AML-193 (cell line): ENCODE measurements at places on chromosomes 5 and 9.

DNA sequence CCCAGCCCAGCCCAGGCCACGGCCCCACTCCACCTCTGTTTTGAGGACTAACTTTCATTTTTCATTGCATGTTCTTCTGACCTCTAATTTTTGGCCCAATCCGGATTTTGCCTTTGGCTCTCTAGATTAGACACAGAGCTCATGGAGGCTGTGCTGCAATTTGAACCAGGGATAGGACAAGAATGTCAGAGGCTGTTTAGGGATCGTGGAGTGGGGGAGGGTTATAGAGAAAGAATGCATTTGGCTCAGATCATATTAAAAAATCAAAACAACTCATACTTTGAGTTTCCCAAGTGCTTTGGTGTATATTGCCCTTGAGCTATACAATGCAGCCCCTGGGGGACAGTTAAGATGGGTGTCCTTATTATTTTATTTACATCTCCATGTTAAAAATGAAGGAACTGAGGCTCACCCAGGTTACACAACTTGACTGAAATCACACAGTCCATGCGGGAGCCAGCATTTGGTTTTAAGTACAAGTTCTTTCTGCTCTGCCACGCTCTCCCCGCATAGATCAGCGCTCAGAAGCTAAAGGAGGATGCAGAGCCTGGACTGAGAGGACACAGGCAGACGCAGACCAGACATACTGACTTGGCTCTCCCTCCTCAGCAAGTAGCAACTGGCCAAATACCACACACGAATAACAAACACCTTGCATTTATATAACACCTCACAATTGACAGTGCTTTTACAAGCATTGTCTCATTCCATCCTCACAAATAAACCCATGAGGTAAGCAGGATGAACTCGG is 126.4 kb upstream of the RAI14 start:
- DNase-seq: no peak

DNA sequence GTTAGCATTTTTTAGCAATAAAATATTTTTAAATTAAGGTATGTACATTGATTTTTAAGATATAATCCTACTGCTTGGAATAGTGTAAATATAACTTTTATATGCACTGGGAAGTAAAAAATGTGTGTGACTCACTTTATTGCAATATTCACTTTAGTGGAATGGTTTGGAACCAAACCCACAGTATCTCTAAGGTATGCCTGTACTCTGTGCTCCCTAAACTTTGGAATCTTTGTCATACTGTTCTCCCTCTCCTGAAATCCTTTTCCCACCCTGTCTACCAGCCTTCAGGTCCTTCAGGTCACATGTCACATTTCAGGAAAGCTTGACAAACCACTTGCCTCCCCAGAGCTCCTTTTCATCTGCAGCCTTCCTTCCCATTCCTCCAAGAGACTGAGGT is 308.7 kb downstream of the SPOCK1 start:
- DNase-seq: no peak

DNA sequence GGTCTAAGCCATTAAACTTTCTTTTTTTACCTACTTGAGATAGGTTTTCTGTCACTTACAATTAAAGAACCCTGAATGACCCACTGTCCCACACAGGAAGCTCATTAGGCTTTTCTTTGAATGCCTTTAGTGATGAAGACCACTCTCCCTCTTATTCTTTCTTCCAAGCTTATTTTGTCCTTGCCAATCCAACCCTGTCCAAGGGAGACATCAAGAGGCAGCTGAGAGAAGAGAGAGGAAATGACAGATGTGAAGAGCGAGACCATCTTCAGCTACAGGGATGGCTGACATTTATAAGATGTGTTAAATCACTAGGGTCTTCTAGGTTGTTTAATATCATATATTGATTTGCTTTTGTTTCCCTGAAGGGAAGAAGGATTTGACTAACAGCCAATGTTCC is 133.5 kb downstream of the FAM114A2 start:
- DNase-seq: no peak

DNA sequence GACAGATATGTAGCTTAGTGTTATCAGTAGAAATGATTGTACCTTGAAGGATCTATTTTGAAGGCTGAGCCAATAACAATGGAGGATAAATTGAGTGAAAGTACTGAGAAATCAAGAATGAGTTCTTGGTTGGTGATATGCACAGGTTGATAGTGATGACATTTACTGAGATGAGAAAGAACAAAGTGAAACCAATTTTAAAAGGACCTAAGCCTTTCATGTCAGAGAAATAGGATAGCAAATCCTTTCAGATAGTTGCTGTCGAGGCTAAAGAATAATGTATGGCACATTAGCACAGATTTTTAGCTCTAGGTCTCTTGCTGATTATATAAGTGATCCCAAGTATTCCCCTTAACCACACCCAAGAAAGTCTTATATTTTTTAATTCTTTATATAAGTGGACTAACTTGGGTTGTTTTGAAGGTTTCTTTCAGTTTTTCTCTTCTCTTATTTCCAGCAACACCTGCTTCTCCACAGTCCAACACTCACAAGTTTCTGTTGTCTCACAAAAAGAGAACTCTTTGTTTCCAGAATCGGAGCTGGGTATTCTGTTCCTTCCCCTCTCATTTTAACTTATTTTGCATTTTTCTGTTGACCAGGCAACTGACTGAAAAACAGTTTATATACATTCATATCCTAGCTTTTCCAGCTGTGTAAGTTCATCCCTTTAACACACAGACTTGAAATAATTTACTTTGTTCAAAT is 286.9 kb upstream of the ATP10B start:
- DNase-seq: no peak

GRCh38 chr9:33934188-33934878 is 114.4 kb downstream of the UBAP2 start:
- DNase-seq: no peak

- DNase-seq: no peak
Measured at GRCh38 chr5:1204693-1205242, 3.4 kb downstream of the SLC6A19 start.

GRCh38 chr5:77163453-77163852 is 47.0 kb upstream of the PDE8B start:
- no peak for DNase-seq

- DNase-seq: no peak
Measured at GRCh38 chr9:114316605-114317230, 6.2 kb upstream of the ORM1 start.

GRCh38 chr5:179371121-179371510 is 25.9 kb upstream of the ADAMTS2 start:
- no peak for DNase-seq

GRCh38 chr5:109506556-109506955 is 96.8 kb upstream of the PJA2 start:
- DNase-seq: no peak

GRCh38 chr5:116035123-116035522 is 2.9 kb downstream of the ARL14EPL start:
- no peak for DNase-seq

DNA sequence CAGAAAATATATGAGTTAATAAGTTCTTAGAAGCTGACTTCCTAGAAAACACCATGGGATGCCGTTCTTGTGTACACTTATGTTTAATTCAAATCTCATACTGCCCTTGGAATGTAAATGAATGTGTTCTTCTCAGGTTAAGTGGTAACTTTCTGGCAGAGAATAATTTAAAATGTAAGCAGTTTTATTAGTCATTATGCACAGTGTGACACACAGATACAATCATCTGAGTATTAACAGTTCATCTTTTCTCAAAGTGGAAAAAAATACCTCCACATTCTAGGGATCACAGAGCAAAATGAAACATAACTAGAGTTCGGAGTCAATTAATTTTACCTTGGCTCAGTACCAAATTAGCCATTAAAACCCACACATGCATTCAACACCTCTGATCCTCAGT is 508.1 kb downstream of the CDH9 start:
- DNase-seq: no peak

DNA sequence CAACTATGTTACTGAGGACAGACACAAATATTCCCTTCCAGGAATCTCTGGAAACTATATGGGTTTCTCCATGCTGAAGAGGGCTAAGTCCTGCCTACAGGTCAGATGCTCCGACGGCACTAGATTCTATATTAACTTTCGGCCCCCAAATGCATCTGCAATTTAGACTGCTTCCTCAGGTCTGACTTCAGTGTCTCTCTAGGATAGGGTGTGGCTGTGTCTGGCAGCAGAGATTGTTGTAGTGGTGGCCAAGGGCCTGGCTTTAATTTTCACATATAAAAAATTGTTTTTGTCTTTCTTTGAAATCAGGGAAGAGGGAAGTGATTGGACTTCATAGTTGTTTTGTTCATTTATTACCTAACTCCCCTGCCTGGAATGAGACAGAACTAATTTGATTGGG is 101.8 kb downstream of the PJA2 start:
- DNase-seq: no peak

GRCh38 chr5:150303660-150304386 is 1.1 kb upstream of the ARSI start:
- no peak for DNase-seq

DNA sequence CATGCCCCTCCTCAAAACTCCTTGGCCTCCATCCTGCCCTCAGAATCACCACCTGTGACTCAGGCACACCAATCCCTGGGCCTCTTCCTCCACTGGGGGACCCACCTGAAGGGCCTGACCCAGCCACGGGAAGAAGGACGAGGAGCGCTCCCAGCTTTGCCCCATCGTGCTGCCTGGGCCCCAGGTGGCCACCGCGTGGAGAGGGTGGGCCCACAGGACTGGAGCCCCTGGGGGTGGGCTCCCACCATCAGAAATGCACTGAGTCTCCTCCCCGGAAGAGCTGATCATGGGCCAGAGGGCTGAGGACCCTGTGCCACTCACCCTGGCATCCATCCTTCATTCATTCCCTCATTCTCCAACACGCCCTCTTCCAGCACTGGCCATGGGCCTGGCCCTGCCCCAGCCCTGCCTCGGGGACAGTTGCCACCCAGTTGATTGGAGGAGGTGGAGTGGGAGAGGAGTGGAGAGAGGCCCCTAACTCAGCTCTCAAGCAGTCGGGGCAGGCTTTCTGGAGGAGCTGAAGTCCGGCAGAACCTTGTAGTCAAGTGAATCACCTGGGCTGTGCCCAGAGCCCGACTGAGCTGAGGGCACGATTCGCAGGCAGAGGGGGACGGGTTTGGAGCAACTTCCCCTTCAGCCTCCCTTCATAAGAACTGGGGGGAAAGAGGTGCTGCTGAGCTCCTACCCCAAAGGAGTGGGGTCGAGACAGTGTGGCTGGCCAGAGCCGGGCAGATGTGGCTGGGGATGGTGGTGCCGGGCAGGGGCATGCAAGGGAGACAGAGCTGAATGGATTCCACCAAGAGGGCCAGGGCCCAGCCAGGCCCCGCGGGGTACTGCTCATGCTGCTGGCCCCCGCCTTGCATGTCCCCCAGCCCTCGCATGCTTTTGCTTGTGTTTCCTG is 29.6 kb downstream of the DNM1 start:
- DNase-seq: no peak

DNA sequence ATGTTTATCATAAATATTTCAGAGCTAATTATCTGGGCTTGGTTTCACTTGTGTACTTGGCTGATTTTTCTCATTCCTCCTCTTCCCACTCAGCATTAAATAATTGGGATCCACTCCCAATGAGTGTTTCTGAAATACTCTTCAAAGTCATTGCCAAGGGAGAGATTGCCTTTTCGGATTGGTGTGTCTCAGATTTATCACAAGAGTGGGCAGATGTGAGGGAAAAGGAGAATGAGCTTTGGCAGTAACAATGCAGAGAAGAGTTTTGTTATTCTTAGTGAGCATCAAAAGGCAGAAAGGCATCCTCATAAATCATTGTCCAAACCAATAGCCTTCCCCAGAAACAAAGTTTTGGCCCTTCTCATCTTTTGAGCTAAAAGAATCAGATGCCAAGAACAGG is 79.2 kb downstream of the SEMA5A start:
- no peak for DNase-seq

DNA sequence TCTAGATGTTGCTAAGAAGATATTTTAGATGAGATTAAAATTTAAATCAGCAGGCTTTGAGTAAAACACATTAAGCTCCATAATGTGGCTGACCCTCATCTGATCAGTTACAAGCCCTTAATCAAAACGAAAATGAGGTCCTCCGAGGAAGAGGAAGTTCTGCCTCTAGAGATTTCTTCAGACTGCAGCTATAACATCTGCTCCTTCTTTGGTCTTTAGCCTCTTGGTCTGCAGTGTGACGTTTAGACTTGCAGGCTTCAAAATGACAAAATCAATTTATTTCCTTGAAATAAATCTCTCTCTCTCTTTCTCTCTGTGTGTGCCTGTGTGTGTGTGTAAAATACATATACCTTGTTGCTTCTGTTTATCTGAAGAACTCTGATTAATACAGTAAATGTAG is 1429.8 kb upstream of the CDH9 start:
- no peak for DNase-seq

GRCh38 chr5:136192526-136193321 is at the start of gene SMIM32:
SMIM32 (minus strand) TSS chr5:136193162; CDS start chr5:136192524, 638 bp downstream.
- no peak for DNase-seq

DNA sequence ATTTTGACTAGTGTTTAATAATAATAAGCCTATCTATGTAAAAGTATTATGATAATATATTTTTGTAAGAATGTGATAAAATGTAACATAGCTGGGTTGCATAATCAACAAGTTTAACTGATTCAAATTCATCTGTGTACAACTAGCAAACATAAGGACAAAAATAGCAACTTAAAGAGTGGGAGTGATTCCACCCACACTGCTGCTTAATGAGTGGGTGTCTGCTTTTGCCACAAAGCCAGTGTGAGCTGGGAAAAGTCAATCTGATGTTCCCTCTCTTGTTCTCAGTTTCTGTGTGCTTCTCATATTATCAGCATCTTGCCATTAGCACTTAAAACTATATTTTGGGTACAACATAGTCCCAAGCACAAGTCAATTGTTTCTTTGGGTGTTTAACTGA is 111.1 kb upstream of the DPYSL3 start:
- DNase-seq: no peak

- no peak for DNase-seq
Measured at GRCh38 chr9:83204047-83204446, 141.1 kb upstream of the RASEF start.

DNA sequence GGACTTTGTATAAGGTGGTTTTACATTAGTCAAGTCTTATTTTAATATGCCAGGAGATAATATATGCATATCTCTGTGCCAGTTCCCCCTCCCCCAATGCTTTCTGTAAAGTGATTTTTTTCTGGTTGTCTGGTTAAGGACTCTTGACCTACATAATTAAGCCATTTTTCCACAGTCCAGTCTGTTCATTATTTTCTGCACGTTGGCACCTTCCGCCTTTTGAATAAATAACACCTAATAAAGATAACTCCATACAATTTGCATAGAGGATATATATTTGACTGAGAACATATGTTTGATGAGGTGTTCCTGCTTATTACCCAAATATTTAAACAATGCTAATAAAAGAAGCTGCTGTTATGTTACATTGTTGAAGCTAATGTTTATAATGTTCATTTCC is 320.9 kb downstream of the DMAC1 start:
- DNase-seq: no peak

DNA sequence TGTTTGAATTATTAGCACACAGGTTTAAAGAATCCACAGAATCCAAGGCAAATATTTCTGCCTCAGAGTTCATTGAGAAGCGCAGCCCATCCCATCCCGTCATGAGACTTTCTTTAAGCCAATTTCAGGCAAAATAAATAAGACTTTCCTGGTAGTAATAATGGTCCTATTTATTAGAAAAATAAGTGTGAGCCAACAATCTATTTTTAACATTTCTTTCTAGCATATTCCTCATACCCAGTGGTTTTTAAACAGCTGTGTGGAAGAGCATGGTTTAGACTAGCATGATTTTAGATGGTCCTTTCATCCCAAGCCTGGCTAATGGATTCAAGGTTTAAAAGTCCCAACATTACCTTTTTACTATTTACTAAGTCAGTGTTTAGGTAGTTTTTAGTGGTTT is 125.8 kb downstream of the SCAMP1 start:
- no peak for DNase-seq

GRCh38 chr5:158857976-158858375 is 241.7 kb downstream of the EBF1 start:
- no peak for DNase-seq

GRCh38 chr5:73302797-73303147 is 129.8 kb downstream of the TMEM174 start:
- DNase-seq: no peak
